ENCODE measurements at places on chromosomes 6 and 20.

DNA sequence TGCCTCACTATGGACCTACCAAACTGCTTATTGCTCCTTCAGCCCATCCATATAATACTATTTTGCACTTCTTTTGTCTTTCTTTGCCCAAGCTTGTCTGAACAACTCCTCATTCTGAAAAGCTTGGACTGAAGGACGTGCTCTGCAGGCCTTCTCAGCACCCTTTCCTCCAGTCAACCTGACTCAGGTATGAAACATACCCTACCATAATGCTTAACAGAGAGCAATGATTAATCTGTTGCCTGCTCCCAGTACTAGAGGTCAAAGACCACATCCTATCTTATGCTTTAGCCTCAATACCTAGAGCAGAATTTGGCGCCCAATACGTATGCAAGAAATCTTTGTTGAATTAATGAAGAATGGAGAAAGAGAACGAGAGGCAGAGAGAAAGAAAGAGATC, 55.2 kb downstream of the ATXN1 start:
- DNase-seq = no peak

- DNase-seq = no peak
These were observed 9.8 kb upstream of the SNRPB start for GRCh38 chr20:2480381-2480780.

DNA sequence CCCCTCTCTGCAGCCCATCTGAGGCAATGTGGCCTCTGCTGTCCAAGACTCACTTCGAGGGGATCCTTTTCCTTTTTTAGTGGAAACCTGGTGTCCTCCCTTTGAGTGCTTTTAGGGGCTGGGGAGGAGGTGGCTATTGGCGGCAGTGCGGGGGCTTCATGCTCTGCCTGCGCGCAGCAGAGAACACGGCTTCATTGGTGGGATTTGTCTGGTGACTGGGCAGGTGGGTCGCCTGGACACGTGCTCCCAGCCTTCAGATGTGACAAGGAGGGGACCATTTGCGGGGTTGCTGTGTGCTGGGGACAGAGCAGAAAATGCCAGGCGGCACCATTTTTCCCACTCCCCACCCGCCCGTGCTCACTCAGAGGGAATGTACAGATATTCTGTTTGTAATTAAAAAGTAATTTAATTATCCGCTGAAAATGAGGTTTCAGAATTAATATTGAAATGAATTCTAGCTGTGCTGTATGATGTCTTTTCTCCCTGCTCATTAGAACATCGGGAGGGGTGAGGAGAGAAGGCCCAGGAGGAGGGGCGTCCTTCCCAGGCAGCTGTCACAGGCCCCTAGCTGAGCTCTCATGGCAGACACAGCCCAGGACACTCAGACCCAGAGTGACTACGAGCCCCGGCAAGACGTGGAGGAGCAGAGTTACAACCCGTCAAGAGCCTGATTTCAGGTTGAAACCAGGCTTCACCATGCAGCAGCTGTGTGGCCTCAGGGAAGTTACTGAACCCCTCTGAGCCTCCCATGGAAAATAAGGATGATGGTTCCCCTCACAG, 417.2 kb upstream of the SULF2 start:
- no peak for DNase-seq

DNA sequence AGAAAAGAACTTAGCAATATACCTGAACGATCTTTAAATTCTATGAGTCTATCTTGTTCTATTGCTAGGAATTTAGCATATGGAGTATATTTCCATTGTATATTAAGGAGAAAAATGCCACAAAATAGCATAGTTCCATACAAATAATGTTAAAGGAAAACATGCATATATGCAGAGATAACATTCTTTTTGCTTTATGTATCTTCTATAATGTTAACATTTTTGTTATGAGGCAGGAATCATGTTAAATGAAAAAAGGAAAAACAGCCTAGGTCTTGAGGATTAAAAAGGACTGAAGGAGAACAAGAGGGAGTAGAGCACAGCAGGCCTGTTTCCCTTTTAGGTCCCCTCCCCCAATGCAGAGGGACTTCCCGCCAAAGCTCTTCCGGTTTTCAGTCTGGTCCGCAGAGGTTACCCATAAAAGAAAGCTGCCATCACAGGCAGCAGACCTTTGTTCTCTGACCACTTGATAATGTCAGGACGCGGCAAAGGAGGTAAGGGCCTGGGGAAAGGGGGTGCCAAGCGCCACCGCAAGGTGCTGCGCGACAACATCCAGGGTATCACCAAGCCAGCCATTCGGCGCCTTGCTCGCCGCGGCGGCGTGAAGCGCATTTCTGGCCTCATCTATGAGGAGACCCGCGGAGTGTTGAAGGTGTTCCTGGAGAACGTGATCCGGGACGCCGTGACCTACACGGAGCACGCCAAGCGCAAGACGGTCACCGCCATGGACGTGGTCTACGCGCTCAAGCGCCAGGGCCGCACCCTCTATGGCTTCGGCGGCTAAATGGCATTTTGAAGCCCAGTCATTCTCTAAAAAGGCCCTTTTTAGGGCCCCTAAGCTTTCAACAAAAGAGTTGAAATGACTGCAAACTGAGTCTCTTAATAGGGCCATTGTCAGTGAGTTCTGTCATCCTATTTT, 108.4 kb upstream of the PRSS16 start:
- DNase-seq = peak; percentile 41

- no peak for DNase-seq
These were observed 177.6 kb downstream of the PLCB1 start for GRCh38 chr20:8309634-8310033.

DNA sequence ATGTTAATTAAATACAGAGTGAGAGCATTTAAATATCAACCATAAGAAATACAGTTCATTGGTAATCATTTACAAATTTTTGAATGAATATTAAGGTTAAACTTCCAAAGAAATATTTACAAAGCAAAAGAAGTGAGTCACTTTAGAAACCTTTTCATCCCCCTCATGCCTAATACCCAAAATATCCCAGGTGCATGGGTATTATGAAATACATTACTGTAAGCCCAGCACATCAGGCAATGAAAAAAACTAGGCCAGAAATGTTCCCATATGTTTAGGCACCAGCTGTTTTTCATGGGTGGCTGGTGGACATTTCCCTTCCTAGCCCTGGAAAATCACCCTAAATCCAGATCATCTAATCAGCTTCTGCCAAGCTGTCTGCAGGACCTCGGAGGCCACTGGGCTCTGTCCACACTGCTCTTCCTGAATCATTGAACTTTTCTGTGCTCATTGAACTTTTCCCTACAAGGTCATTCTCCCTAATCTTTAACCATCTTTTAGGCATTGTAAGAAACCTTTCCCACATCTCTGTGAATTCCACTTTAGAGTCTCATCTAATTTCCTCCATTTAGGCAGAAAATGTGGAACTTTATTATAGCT, 145.3 kb upstream of the STXBP5 start:
- DNase-seq = no peak

GRCh38 chr20:59010995-59011873, 4.2 kb upstream of the CTSZ start:
- DNase-seq = no peak

GRCh38 chr20:37398750-37399621, 53.0 kb downstream of the SRC start:
- DNase-seq = no peak

All from activated T-helper 9 cell treated with anti-CD3 and anti-CD28 coated beads, Interleukin-2, amount 50 U/mL, for 16 hours (primary cell).